ENCODE measurements at places on chromosomes 3 and 15.

DNA sequence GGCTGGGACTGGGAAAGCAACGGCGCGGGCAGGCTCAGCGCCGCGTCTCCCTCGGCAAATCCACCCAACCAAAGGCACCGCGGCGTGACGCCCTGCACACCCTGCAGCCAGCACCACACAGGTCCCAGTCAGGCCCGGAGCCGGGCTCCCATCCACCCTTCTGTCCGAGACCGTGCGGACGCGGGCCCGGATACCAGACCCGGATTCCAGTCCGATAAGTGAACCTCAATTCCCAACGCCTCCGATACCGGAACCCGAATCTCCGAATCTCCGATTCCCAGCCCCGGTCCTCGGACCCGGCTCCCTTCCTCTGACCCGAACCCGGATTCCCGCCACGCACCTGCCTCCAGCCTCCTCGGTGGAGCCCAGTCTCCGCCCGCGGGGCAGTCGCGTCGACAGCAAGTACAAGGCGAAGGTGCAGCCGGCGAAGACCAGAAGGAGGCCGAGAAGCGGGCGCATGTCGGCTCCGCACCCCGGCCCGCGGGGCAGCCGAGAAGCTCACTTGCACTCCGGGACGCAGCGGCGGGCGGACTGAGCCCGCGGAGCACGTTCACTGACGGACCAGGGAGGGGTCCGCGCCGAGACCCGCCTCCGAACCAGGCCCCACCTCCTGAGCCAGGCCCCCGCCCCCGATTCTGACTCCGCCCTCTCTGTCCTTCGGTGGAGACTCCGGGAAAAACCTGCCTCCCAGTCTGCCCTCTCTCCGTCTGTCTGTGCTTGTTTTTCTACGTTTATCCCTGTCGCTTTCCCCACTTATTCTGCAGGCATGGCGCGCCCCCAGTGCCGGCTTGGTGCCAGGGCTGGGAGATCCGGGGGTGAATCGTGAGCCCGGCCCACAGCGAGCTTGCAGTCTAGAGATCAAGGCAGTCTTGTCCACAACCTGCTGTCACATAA is at the start of gene TMEM41A:
TMEM41A (minus strand) TSS at position 533 of the 894 bp plus-strand sequence; CDS start at position 459, 74 bp downstream.
- DNase-seq = peak; percentile 77

GRCh38 chr3:148023994-148024393 is 614.8 kb downstream of the ZIC1 start:
- DNase-seq = no peak

- DNase-seq = no peak
Measured at GRCh38 chr15:57297630-57298029, 78.7 kb upstream of the CGNL1 start.

GRCh38 chr3:129663930-129664646 is 57.6 kb upstream of the PLXND1 start:
- DNase-seq = no peak

GRCh38 chr3:9036404-9037131 is 73.3 kb upstream of the RAD18 start:
- no peak for DNase-seq

DNA sequence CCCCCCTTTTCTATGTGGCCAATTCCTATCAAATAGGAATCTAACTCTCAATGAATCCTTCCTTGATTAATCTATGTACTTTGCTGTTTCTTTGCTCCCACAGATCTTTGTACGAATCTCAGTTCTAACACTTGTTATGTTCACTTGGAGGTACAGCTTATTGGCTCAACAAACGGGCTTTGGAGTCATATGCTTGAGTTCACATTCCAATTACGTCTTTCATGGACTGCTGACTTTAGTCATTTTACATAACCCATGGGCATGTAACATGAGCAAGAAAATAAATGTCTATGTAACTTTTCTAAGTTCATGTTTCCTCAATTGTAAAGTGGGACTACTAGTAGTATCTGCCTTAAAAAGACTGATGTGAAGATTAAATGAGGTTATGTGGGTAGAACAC is 123.2 kb upstream of the TBC1D5 start:
- no peak for DNase-seq

- no peak for DNase-seq
Measured at GRCh38 chr3:168453623-168454022, 357.9 kb upstream of the GOLIM4 start.

GRCh38 chr3:189507856-189508255 is 123.3 kb upstream of the TP63 start:
- no peak for DNase-seq

- DNase-seq = no peak
Measured at GRCh38 chr15:91073077-91073476, 27.0 kb upstream of the SV2B start.

- DNase-seq = no peak
Measured at GRCh38 chr15:77696871-77697270, 64.2 kb upstream of the LINGO1 start.

- no peak for DNase-seq
Measured at GRCh38 chr3:158110658-158111018, 749 bp downstream of the RSRC1 start.

DNA sequence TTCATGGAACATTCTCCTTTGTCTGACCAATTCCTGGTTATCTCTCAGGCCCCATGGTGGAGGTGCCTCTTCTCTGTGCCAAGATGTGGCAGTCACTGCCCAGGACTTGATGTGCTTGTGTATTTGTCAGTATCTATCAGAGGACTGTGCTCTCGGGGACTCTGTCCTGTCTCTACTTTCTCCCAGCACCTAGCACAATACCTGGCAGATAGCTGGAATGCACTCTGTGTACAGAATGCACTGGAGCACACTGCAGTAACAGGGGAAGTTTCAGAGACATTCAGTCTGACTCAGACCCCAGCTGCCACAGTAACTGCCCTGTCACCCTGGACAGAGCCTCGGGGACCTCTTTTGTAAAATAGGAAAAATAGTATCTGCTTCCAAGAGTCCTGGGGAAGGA is 34.6 kb upstream of the SV2B start:
- DNase-seq = no peak

DNA sequence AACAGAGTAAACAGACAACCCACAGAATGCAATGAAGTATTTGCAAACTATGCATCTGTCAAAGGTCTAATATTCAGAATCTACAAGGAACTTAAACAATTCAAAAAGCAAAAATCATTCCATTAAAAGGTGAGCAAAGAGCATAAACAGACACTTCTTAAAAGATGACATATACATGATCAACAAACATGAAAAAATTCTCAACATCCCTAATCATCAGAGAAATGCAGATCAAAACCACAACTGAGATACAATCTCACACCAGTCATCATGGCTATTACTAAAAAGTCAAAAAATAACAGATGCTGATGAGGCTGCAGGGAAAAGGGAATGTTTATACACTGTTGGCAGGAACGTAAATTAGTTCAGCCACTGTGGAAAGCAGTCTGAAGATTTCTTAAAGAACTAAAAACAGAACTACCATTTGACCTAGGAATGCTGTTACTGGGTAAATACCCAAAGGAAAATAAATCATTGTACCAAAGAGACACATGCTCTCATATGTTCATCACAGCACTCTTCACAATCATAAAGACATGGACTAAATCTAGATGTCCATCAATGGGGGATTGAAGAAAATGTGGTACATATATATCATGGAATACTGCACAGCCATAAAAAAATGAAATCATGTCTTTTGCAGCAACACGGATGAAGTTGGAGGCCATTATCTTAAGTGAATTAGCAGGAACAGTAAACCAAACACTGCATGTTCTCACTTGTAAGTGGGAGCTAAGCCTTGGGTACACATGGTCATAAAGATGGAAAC is 393.3 kb upstream of the CBLB start:
- no peak for DNase-seq

GRCh38 chr3:186458306-186459107 is 85.7 kb downstream of the CRYGS start:
- DNase-seq = no peak

GRCh38 chr3:11735638-11736037 is 91.9 kb upstream of the VGLL4 start:
- no peak for DNase-seq

DNA sequence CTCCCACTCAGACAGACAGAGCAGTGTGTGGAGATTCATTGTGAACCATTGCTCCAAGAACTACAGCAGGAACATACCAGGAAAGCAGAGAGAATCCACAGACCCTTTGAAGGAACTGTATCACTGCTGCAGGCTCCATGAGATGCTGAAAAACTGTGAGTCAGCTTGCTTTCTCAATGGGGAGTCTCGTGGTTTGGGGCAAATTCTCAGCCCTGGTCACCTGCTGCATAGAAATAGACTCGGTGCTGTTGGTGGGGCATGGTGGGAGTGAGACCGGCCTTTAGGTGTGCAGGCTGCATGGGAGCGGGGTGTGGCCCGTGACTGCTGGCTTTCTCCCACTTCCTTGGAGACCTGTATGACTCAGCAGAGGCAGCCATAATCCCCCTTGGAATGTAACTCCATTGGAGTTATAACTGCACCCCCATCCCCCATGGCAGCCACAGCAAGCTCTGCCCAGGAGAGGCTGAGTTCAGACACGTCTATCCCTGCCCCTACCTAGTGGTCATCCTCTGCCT is 35.6 kb downstream of the ALCAM start:
- no peak for DNase-seq

DNA sequence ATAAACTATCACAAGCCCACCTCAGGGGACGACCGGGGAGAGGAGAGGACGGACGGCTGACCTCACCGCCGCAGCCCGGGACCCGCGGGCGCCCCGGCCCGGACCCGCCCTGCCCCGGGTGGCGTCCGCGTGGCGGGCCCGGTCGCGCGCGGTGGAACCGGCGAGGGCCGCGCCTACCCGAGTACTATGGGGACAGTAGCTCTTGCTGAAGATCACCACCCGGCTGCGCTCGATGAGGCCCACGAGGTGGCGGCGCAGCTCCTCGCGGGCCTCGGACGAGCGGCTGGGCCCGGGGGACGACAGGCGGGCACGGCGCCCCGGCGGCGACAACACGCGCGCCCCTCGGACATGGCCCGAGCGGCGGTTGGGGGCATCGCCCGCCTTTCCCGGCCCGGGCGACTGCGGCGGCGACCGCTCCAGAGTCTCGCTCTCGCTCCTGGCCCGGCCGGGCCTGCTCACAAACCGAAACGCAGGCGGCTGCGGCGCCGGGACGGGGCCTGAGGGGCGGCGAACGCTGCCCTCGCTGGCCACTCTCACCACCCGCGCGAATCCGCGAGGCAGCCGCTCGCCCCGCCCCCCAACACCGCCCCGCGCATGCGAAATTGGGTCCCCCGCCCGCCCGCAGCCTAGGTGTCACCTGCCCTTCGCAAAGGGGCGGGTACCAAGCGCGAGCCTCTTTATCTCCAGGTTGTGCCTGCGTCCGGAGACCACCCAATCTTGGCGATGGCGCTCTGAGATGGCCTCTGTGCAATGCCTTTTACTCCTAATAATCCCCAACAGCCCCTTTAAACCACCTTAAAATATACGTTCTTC is at the start of gene TXNRD3:
TXNRD3 (minus strand) TSS at position 554 of the 813 bp plus-strand sequence.
- peak; percentile 63 for DNase-seq

DNA sequence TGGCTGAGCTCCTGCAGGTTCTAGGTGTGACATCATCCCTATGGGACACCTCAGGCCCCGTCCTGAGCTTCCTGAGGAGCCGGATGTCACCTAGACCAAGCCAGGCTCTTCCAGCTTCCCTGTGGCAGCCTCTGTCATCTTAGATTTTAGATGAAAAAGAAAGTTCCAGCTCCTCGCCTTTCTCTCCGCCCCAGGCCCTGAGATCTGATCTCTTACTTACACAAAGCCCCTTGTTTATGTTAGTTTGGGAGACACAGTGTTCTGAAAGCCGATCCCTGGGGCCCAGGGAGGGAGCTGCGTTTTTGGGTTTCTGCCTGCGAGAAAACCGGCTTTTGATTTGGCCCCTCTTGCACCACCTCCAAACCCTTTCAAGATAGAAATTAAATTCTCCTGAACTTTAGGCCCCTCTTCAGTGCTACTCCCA is 40.2 kb upstream of the FAM107A start:
- no peak for DNase-seq

All from NCI-H187 (cell line).